Fibroblast of the conjunctiva (primary cell): ENCODE measurements at places on chromosomes 6 and 20.

- DNase-seq, result no peak
Observed at GRCh38 chr20:701401-702129, 26.0 kb upstream of the SCRT2 start.

DNA sequence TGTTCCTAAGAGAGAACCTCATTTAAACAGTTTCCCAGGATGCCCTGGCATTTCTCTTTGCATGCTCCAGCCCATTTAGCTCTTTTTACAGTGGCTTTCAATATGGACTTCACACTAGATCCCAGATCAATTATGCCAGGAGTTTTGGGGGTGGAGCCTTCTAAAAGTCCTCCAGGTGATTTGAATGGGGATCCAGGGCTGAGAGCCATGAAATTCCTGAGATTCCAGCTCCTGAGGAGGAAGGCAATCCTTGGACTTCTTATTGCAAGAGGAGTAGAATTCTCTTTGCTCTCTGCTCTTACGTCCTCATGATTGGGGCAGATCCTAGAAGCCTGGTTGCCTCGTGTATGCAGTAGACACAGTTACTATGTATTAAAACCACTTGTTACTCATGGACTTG is 184.2 kb downstream of the DHX35 start:
- no peak for DNase-seq

- DNase-seq, result no peak
Observed at GRCh38 chr6:159197251-159197650, 28.1 kb downstream of the FNDC1 start.

- DNase-seq, result no peak
Observed at GRCh38 chr6:160167604-160168399, 46.2 kb downstream of the SLC22A1 start.

DNA sequence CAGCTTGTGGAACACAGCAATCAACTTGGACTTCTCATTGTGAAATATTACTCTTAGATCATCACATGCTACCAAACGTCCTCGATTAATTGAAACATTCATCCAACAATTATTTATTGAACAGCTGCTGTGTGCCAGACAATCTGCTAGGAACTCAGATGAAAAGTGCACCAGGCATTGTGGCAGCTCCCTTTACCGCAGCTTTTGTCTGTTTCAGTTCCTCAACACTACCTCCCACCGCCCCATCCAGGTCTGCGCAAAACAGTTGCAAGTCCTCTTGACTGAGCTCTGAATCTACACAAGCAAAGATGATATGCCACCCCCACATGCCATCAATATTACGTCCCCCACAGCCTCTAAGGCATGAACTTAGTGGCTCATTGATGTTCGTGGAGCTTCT is 1094.4 kb upstream of the MAP3K7 start:
- no peak for DNase-seq

DNA sequence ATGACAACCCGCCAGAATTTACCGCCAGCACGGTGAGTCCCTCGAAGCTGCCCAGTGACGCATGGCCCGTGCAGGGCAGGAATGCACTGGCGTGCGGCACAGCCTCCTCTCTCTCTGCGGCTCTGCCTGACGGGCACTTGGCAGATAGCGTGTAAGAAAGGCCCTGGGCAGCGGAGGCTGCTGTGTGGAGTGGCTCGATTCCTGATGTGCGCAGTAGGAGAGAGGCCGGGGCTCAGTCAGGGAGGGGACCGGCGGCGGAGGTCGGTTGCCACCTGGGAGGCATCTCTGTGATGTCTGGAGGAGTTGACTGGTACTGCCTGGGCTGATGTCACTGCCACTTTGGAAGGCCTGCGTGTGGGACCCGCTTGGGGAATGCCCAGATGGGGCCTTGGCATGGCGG is 170.7 kb downstream of the TAF4 start:
- DNase-seq, result no peak

- no peak for DNase-seq
Observed at GRCh38 chr20:62232770-62233645, 5.3 kb upstream of the OSBPL2 start.

DNA sequence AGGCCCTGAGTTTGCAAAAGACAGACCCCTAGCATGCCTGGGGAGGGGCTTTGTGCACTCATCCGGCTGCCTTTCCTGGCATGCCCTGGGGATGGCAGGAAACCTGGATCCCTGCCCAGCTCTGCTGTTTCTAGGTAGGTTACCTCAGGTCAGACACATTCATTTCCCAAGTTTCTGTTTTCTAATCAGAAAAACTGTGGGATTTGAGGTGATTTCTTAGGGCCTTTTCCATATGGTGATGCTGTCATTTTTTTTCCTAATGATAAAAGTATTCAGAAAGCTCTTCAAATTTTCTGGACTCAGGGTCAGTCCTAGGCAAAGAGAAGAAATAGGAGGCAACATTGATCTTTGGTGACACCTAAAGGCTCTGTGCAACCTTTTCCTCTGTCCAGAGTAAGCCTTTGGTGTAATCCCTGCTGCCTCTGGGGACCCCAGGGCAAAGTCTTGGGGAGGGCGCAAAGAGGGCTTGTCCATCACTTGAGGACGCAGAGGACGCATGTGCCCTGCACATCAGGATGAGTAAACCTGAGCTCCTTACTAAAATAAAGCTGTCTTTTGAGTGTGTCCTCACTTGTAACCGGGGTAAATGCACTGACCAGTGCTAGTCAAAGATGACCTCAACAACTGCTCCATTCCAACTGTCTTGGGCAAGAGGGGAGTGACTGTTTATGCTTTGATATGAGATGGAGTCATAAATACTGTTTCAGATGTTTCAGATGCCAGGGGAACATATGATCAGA is 13.5 kb upstream of the TRAM2 start:
- DNase-seq, result no peak

DNA sequence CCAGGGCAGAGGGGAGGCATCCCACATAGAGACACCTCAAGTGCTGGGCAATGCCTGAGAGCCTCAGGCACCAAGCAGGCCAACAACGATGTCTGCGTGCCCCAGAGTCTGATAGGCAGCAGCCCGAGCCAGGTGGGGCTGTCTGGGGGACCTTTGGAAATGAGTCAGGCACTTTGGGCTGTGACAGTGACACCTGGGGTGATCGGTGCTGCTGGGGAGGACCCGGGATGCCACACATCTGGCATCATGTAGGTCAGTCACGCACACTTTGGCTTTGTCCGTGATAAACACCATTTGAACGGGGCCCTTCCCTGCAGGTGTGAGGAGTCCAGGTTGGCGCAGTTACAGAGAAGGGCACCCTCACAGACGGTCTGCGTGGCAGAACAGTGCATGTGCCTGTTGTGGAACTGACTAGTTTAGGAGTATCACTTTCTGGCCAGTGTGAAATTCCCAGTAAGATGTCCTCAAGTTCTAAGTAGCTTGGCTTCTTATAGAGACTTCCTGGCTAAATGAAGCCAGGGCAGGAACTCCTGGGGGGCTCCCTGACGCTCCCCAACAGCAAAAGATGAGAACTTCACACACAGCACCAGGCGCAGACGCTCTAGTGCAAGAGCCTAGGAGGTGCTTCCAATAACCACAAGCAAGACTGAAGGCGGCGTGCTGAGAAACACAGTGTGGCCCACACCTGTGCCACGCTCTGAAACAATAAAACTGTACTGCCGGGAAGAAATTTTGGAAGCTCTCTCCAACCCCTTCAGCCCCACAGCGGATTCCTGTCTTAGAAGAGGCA is 134.7 kb downstream of the WDR27 start:
- DNase-seq, result no peak

GRCh38 chr6:134029495-134030455 is 22.6 kb downstream of the SLC2A12 start:
- no peak for DNase-seq

DNA sequence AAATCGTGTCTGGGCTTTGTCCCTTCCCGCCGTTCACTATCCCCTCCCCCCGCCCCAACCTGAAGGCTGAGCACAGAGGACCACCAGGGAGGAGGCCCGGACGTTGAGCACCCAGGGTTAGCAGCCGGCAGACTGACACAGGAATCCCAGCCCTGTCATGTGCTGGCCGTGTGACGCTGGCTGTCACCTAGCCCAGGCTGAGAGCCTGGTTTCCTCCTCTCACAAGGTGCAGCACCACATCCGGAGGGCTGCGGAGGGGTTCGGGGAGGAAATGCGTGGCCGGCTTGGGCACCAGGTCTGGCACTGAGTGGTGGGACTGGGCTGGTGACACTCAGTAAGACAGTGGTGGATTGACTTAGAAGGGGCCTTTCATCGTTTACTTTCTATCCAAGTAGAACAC is 4.6 kb upstream of the LSM14B start:
- DNase-seq, result no peak

- DNase-seq, result no peak
Observed at GRCh38 chr6:143233554-143234285, 173.0 kb downstream of the AIG1 start.

DNA sequence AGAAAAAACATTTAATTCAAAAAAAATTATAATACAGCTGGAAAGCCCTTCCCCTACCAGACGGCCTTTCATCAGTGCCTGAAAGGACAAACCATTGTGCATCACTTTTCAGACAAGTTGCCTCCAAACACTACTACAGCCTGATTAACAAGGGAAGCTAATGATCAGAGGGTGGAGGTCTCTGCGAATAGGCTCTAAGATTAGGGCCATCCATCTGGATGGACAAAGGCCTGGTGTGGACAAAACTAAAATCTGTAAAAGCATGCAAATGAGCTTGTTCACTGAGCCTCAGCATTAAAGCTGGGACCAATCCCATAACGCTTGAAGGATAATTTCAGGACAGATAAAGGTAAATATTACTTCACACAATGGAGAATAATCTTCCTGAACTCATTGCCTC is 228.7 kb upstream of the PLN start:
- no peak for DNase-seq

- no peak for DNase-seq
Observed at GRCh38 chr6:155955038-155955437, 499.4 kb upstream of the NOX3 start.

GRCh38 chr6:35362200-35362599 is 19.8 kb downstream of the PPARD start:
- no peak for DNase-seq
